HTR-8/SVneo (cell line): ENCODE measurements at places on chromosomes 1 and 21.

- peak; percentile 41 for DNase-seq
Measured at GRCh38 chr1:6517435-6517851, 26.0 kb upstream of the PLEKHG5 start.

- peak; percentile 6 for DNase-seq
Measured at GRCh38 chr1:107750364-107750959, 214.5 kb downstream of the VAV3 start.

GRCh38 chr1:58580186-58580585 is 3.1 kb upstream of the TACSTD2 start:
- DNase-seq, result no peak

DNA sequence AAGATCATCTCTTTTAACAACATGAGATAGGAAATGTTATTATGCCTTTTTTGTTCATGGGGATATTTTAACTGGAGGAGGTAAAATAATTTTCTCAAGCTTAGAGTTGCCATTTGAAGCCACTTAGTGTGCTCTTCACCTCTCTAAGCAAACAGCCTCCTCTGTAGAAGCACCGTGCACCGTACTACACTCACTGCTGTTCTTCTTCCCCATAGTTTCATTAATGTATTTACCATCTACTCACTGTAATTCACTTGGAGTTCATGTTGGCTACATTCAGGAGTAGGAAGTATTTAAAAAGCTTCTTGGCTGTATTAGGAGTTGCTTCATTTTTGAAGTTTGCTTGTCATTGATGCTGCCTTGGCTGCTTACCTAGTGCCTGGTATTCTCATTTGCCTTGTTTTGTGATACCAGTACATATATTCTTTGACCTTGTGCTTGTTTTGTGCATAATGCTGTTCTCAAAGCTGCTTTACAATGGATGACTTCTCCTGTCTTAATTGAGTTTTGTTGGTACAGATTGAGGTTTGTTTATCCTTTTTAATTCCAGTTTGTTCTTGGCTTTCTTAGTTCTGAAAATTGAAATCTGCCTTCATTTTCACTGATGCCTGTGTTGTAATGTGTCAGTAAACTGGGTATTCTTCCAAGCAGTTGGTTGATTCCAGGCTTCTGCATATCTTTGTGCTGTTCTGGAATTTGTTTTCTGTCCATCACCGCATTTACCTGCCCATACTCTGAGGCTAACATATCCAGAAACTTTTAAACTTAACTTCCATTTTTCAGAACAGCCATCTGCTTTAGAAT is 240.4 kb downstream of the HMCN1 start:
- no peak for DNase-seq

GRCh38 chr1:228118040-228118439 is 8.9 kb upstream of the MRPL55 start:
- no peak for DNase-seq

DNA sequence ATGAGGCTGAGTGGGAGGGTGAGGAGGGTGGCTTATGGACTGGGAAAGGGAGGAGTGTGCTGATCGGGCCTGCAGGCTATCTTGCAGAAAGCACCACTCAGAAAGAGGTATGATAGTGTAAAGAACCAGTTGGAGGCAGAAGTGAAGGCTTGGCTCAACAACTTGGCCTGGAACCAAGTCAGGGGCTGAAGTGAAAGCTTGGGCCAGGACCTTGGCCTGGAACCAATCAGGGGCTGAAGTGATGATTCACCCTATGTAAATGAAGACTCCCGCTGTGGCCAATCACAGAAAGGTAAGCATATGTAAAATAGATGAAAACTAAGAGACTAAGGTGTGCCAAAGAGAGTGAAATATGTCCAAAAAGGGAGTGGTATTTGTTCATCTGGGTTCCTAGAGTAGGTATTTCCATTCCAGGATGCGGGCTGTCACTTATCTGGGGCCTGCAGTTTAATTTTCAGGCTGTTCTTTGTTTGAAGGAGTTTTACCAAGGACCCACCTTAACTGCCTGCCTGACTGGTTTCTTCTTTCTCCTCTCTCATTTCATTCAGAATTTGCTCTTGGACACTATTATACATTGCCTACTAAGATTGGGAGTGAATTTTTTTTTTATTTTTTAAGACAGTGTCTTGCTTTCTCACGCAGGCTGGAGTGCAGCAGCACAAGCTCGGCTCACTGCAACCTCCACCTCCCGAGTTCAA is 5.1 kb upstream of the RFX5 start:
- no peak for DNase-seq

DNA sequence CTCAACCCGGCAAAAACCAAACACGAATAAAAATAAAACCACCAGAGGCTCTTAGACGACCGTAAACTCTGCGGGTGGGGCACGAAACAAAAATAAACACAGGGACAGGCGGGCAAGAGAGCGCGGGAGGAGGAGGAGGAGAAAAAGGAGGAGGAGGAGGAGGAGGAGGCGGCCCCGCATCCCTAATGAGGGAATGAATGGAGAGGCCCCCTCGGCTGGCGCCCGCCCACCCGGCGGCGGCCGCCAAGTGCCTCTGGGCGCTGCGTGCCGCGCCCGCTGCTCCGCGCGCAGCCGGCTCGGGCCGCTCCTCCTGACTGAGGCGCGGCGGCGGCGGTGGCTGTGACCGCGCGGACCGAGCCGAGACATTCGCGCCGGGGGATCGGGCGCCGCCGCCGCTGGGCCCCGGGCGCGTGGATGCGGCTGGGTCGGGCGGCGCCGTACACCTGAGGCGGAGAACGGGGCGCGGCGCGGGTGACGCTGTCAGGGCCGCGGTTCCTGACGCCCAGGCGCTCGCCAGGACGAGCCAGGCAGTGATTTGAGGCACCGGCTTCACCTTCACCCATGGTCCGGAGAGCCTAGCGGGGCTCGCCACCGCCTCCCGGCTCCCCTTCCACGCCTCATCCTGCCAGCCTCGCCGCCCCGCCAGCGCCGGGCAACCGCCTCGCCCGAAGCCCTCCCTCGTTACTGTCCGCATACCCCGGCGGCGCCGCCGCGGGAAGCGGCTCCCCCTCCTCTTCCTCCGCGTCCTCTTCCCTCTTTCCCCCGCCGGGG is at the start of gene MARK1:
Gene MARK1, plus strand, starts transcription at position 229 of the 771 bp plus-strand sequence. CDS start 687 bp downstream, outside the sequence.
- DNase-seq, result no peak

DNA sequence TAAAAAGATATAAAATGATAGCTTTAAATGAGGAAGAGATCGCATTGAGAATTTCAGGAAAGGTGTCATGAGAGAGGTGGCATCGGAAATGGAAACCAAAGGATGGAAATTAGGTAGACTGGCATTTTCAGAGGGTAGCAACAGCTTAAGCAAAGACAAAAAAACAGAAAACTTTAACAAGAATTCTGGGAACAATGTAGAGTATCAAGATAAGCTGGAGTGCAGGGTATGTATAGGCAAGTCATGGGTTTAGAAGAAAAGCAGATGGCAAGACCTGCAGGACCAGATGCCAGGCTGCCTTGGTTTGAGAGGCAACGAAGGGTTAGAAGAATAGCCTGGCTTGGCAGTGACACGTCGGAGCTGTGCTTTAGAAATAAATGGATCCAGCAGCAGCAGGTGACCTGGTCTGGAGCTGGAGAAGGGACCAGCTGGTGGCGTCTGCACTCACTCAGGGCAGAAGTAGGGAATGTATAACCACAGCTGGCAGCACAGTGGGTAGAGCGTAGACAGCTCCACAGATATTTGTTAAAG is 149.4 kb upstream of the TIAM1 start:
- no peak for DNase-seq

- no peak for DNase-seq
Measured at GRCh38 chr1:1894354-1895059, 3.6 kb upstream of the GNB1 start.

DNA sequence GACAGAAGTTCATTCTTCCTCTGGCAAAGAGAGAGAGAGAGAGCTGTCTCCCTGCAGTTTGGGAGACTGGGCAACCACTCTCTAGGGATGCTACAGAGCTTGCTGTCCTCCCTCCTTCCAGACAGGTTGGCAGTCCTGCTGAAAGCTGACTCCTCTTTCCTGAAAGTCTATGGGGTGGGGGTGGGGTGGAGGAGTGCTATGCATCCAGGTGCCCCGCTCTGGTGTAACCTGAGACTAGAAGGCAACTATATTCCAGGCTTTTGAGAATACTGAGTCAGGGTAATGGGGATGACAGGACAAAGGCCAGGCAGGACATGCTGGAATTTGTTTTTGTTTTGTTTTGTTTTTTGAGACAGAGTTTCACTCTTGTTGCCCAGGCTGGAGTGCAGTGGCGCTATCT is 55.4 kb downstream of the OPTC start:
- no peak for DNase-seq

GRCh38 chr1:36644556-36644955 is 161.8 kb upstream of the CSF3R start:
- no peak for DNase-seq

DNA sequence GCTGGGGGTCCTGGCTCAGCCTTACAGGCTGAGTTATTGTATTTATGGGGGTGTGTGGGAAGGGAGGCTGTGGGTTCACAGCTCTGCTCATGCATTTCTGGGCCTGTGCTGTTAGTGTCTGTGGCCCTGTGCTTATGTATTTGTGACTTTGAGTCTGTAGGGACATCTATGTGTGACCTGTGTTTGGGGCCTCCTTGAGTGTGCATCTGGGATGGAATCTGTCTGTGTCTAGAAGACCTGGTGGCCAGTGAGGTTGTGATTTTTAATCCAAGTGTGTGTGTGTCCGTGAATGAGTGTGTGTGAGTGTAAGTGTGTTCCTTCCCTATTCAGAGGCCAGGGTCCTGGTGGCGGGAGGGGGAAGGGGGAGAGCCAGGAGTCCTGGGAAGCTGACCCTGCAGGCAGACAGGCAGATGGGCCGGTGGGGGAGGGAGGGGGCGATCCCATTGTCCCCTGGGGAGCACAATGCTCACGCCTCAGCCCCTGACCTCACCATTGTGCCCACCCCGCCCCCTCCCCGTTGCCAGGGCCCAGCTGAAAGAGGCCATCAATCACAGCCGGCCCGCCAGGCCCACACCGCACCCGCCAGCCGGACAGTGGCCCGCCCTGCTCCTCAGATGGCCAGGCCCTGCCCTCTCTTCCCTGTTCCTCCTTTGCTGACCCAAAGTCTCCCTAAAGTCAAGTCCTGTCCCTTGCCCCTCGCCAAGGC is 19.6 kb downstream of the SLC27A3 start:
- DNase-seq, result no peak

DNA sequence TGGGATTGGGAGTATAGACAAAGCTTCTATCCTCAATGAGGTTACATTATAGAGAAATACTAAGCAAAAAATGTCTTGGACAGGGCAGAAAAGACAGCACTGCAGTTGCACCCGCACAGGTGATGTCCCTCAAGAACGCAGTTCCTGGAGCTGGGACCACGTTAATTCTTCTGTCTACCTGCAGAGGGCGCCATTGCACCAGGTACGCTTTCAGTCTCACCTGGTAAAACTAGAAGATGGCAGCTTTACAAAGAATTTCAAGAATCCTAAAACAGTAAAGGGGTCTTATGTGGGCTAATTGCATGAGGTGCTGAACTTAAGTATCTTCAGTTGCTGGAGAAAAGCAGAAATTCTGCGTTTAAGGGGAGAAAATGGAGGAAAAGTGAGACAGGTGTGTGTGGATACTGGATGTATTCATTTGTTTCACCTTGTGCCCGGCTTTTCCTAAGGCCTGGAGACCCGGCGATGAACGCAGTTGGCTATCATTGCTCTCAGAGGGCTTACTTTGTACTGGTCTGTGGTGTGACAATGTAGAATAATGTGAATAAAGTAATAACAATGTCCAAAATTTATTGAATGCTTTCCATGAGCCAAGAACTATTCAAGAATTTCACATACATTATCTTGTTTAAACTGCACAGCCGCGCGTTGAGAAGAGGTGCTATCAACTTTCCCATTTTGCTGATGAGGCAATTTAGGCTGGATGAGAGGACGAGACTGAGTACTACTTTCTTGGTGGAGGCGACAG is 276.3 kb upstream of the GREM2 start:
- DNase-seq, result peak; percentile 45

- DNase-seq, result no peak
Measured at GRCh38 chr1:95575291-95575690, 341.3 kb downstream of the RWDD3 start.

GRCh38 chr1:110610084-110610483 is 3.9 kb upstream of the KCNA2 start:
- DNase-seq, result no peak

GRCh38 chr21:29144736-29145353 is 14.4 kb downstream of the MAP3K7CL start:
- DNase-seq, result no peak

- no peak for DNase-seq
Measured at GRCh38 chr1:11634365-11635192, 19.6 kb downstream of the FBXO2 start.

- DNase-seq, result no peak
Measured at GRCh38 chr1:112628516-112628915, 8.9 kb downstream of the CAPZA1 start.
